Activated T-helper 1 cell treated with Interleukin-2 at 50 U/mL for 16 hours (primary cell): ENCODE measurements at places on chromosomes 1 and 21.

DNA sequence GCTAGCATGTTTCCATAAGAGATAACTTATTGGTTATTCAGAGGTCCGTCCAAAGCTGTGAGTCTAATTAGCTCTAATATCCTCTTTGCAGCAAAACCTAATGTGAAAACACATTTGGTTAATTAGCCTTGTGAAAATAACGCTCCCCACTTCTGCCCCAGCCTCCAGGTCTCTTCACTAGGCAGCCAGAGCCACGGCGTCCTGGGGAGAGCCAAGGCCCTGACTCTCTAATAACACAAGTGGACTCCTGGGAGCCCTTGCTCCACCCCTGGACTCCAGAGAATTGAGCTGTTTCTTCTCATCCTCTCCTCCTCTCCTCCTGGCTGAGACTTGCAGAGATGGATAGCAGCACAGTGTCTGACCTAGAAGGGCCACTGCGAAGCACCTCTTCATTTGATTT, 78.8 kb downstream of the CCDC185 start:
- no peak for DNase-seq

DNA sequence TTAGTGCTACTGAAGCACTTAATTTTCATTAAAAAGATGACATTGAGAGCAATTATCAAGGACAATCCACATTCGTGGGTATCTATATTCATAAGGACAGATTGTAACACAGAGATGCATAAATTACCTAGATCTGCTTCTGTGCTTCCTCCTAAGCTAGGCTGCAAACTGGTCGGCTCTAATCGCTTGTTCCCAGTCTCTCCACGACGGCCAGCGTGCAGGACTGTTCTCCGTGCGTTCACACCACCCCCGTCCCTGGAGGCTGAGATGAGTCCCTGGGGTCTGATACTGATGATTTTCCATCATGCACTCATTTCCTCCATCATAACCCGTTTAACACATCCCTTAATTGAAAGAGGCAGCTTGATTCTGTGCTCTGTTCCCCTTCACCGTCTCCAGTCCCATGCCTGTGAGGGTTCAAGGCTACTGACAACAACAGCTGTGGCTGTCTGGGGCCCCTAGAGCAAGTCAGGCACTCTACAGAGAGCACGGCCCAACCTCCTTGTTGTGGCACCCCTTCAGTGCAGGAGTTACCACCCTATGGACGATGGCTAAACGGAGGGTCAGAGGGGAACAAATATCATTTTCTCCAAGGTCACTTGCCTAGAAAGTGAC, 469.6 kb downstream of the NPHP4 start:
- no peak for DNase-seq

DNA sequence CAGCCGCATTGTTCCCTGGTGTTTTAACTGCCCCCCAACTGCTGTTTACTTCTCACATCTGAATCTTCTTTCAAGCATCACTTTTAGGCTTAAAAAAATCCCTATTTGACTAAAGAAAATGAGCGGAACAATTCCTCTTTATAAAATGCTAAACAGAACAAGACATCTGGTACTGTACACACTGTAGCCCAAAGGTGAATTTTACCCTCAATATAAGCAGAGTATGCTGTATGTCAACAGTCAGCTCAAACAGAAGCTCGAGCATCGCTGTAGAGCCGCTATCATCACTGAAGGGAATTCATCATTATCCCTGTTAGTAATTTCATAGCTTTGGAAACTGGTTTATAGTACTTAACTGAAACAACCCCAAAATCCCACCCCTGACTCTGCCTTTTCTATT, 85.3 kb downstream of the LRRC8D start:
- DNase-seq, result no peak

DNA sequence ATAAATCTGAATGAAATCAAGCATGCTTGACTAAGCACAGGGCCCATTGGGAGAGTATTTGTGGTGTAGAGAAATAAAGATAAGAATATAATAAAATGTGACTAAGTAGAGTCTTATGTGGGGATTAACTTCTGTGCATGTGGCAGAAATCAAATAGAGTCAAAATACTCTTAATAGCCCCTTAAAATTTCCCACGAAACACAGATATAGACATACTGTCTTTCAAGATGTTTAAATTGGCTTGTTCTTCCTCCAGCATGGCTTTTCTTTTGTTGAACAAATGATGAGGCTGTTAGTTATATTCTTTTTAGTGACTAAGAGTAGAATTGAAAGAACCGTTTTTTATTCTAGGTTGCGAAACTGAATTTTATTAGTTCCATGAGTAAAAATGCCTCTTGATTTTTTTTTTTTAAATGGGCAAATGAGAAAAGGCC, 112.3 kb downstream of the RPS6KC1 start:
- DNase-seq, result no peak

DNA sequence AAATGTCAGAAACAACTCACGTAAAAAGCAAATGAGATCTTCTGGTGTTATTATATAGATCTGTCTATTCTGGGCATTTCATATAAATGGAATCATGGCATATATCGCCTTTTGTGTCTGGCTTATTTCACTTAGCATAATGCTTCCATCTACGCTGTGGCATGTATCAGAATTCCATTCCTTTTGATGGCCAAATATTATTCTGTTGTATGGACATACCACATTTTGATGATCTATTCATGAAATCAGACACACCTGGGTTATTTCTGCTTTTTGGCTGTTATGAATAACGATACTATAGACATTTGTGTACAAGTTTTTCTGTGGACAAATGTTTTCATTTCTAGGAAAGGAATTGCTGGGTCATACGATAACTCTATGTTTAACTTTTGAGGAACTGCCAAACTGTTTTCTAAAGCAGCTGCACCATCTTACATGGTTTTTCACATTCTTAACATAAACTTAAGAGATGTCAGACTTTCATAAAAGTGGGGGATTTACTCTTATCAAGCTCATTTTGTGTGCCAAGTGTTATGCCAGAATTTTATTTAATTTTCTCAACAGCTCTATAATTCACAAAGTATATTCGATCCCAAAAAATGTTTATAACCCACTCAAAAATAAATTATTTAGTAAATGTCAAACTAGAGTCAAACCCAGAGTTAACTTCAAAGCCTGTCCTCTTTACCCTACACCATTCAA, 7.6 kb downstream of the ENAH start:
- no peak for DNase-seq

- DNase-seq, result no peak
Observed at GRCh38 chr1:67609577-67610341, 75.2 kb upstream of the GADD45A start.

- no peak for DNase-seq
Observed at GRCh38 chr1:227396539-227397353, 78.5 kb upstream of the CDC42BPA start.

DNA sequence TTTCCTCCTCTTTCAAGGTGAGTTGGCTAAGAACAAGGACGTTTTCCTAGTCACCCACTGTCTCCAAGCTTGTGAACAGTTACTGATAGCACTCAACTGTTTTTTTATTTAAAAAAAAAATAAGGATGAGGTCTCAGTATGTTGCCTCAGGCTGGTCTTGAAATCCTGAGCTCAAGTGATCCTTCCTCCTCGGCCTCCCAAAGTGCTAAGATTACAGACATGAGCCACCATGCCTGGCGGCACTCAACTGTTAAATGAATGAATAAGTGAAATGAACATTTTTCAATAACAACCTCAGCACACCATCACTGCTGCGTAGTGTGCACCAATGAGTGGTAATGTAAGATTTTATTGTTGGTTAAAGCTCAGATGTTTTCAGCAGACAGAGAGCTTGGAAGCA, 214.1 kb upstream of the NRIP1 start:
- no peak for DNase-seq

DNA sequence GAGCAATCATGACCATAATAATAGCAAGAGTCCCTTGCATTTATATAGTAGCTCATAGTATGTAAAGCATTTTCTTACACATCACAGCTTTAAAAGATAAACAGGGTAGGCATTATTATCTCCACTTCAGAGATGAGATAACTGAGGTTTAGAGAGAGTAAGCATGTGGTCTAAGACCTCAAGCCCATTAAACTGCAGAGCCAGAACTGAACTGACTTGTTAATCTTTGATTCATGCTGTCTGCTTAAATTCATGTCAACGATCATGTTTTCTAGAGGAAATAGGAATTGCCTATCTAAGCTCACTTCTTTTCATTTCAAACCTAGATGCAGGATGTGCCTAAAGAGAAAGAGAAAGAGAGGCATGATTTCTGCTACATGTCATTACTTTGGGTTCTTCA, 524.8 kb downstream of the PTPRC start:
- no peak for DNase-seq

GRCh38 chr21:44965251-44966022, 25.6 kb downstream of the SLX9 start:
- DNase-seq, result no peak

DNA sequence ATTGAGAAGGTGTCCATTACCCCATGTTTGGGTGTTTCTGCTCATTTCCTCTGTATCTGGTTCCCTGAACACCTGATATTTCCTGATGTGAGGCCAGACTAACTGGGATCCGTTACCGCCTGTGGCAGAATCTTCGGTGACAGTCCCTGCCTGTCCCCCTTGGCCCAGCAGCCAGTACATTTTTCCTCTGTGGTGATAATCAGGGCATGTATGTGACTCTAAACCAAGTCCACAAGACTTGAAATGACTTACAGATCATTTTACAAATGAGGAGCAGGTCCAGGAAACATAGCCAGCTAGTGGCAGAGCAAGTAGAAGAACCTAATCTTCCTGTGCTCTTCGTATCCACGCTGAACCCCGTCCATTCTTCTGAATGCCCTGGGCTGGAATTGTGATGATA, 143.5 kb upstream of the IPO9 start:
- no peak for DNase-seq

- no peak for DNase-seq
Observed at GRCh38 chr1:147500309-147500839, 40.9 kb upstream of the BCL9 start.

GRCh38 chr1:109094871-109095270, 4.3 kb downstream of the TMEM167B start:
- no peak for DNase-seq

- DNase-seq, result no peak
Observed at GRCh38 chr1:236099355-236099974, 34.6 kb upstream of the NID1 start.

GRCh38 chr1:184492536-184492935, 105.7 kb downstream of the C1orf21 start:
- DNase-seq, result no peak

DNA sequence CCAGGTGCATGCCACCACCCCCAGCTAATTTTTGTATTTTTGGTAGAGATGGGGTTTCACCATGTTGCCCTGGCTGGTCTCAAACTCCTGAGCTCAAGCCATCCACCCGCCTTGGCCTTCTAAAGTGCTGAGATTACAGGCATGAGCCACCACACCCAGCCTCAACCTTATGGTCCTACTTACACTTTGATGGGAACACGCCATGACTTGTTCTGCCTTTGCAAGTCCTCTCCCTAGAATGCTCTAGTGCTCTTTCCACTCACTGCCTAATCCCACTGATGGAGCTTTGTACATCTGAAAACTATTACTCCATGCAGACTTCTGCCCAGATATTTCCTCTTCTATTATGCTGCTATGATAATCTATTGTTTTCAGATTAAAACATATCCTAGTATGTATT, 174.3 kb downstream of the DAB1 start:
- DNase-seq, result no peak

- no peak for DNase-seq
Observed at GRCh38 chr1:60746278-60746791, 336.0 kb upstream of the NFIA start.

DNA sequence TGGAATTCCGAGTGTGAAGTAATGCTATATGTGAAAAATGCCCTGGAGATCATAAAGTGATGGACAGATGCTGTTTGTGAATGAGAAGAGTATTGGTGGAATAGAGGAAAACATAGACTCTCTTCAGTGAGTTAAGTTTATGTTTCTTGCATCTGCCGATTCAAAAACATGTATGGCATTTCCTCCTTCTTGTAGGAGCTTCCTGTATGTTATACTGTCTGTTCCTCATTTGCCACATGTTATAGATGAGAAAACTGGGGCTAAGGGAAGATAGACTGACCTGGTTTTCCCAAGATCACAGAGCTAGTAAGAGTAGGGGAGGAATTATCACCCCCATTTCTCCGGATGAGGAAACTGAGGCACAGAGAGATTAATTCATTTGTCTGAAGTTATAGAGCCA, 41.1 kb upstream of the IL20 start:
- no peak for DNase-seq

- no peak for DNase-seq
Observed at GRCh38 chr1:150118716-150119115, 31.0 kb upstream of the PLEKHO1 start.

- DNase-seq, result no peak
Observed at GRCh38 chr21:38067086-38067739, 151.0 kb upstream of the KCNJ6 start.

DNA sequence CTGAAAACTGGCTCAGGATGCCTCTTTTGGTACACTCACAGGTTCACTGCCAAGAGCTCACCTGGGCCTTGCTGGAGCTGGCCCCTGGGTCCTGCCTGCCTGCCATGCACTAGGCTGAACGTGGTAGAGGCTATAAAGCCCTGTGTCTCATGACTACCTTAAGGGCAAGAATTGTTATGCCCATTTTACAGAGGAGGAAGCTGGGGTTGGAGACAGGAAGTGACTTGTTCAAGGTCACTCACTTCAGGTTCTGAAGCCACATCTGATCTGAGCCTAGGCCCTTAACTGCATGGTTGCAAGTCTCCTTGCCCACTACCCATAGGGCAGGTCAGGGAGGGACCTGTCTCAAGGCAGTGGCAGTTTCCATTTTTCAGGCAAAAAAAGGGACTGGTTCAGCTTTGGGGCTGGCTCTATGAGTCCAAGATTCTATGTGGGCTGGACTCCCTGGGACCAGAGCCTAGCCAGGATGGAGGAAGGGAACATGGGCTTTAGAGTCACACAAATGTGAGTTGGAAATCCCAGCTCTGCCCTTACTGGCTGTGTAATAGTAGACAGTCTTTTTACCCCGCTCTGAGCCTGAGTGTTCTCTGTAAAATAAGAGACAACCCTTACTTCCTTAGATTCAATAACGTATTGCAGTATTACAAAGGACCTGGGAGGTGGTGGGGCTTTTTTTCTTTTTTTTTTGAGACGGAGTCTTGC, 7.8 kb downstream of the STK40 start:
- no peak for DNase-seq

GRCh38 chr21:41747943-41748738, 18.7 kb downstream of the RIPK4 start:
- no peak for DNase-seq

GRCh38 chr1:204829133-204829825, 41.4 kb upstream of the NFASC start:
- DNase-seq, result no peak

- no peak for DNase-seq
Observed at GRCh38 chr1:114263343-114263742, 109.7 kb upstream of the SYT6 start.

GRCh38 chr1:93137604-93138292, 42.5 kb downstream of the TMED5 start:
- no peak for DNase-seq

GRCh38 chr1:217078078-217078690, 355.0 kb upstream of the ESRRG start:
- no peak for DNase-seq

- no peak for DNase-seq
Observed at GRCh38 chr1:97901017-97901658, 19.7 kb downstream of the DPYD start.

DNA sequence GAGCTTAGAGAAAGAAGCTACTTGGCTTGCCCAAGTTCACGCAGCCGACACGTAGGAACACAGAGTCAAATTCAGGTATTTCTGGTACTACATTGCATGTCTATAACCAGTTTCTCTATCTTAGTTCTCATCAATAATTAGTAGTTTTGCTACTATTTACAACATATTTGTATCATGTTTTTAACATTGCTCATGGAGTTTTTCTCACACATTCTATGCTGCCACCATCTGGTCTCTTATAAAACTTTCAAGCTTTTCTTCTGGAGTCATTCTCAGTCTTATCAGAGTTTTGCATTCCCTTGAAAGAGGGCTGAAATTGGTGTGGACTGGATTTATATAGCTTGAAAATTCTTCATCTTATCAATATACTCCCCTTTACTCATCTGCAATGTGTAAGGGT, 118.8 kb upstream of the PALMD start:
- DNase-seq, result no peak
